HS-27A (cell line): ENCODE measurements at places on chromosomes 12 and 14.

- no peak for DNase-seq
These were observed 313.2 kb upstream of the DIO3 start for GRCh38 chr14:101247842-101248725.

DNA sequence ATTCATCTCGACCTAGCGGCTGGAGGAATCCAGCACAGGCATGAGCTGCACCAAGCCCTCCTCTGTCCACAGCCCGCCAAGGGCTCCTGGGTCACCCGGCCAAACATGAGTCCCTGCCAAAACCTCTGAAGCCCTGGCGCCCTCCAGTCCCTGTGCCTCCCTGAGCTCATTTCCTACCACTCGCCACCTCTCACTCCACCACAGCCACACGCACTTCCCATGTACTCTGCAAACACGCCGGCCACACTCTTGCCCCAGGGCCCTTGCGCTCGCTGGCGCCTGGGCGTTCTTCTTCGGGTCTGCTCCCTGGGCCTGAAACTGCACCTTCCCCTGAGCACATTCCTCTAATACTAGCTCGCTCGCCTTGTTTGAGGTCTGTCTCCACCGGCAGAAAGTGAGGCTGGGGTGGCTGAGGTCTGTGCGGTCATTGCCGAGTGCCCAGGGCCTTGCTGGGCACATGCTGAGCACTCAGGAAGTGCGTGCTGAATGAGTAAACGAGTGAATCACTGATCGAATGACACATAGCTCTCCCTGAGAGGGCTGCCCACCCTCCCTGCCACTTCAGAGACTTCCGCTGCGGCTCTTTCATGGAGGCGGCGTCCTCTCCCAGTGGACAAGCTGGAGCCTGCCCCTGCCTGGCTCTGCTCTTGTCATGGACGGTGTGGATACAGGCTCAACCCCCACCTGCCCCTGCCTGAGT, 33.7 kb upstream of the DLK1 start:
- DNase-seq: peak; percentile 79

DNA sequence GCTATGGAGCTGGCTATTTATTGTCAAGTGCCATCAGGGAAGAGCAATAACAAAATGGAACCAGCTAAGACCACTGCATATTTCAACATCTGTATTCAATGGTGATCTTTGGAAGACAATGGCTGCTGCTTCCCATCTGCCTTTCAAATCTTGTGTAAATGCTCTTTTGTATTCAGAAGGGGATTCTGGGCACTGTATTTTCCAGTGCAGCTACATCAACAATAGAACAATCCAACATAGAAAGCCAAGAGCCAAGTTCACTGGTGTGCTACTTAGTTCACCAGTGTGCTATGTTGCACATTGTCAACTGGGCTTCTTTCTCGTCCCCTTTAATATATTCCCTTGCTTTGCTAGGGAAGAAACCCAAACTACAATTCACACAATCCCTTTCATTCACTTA, 128.8 kb upstream of the OR4E1 start:
- DNase-seq: no peak

DNA sequence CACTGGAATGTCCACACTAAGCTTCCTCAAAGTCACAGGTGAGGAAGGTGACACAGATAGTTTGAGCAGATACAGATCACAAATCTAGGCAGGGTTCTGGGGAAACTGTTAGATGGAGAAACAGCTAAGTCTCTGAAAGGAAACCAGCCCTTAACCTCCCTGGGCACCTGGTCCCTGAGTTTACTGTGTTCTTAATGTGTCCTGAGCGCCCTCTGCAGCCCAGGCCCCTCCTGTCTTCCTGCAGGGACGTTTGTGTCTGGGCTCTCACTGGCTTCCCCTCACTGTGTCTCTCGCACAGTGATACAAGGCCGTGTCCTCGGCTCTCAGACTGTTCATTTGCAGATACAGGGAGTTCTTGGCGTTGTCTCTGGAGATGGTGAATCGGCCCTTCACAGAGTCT, 684.3 kb downstream of the TMEM121 start:
- DNase-seq: no peak

DNA sequence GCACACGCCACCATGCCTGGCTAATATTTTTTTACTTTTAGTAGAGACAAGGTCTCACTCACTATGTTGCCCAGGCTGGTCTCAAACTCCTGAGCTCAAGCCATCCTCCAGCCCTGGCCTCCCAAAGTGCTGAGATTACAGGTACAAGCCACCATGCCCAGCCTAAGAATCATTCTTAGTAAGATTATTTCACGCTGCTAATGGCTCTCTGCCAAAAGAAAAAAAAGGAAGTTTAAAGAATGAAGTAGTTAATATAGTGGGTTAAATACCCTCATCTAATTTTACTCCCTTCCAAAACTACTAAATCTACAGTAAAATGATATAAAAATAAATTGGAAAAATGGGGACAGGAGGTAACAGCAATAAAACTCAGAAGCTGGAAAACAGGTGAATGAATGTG, 2.6 kb downstream of the ETFRF1 start:
- DNase-seq: no peak

GRCh38 chr14:71289536-71289935, 382.3 kb downstream of the PCNX1 start:
- no peak for DNase-seq

DNA sequence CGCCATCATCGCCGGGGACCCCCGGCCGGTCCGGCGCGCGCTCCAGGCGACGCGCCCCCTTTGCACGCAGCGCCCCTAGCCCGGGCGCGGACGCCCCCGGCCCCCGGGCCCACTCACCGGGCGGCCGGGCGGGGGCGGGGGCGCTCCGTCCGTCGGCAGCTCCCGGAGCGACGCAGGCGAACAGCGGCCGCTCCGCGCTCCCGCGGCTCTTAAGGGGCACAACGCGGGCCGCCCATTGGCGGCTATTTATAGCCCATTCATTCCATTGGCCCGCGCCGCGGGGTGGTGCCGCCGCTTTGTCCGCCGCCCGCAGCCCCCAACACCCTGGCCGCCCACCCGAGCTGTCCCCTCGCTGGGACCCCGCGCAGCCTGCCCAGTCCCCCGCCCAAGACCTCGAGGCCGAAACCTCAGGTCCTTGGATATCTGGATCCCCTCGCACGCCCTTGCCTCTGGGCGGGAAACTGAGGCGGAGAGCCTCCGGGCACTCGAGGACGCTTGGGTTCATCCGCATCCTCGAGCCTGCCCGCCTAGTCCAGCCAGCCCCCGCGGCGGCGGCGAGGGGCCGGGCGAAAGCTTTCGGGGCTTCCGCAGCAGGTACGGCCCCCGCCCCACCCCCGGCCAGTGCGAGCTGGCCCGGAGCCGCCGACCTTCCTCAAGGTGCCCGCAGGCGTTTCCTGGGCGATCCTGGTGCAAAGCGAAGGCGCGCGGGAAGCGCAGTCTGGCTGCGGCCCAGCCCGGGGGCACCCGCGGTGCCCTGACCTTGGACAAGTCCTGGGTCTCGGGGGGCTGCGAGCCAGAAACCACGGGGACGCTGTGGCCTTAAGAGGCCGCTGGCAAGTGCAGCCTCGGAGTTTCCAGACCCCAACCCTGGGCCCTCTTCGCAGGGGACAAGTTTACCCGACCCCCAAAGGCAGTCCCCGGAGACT, at the start of gene CKB:
CKB (minus strand) TSS at position 182 of the 926 bp plus-strand sequence. CDS start 337 bp downstream, outside the sequence.
- no peak for DNase-seq

GRCh38 chr12:92933606-92934005, 4.5 kb upstream of the EEA1 start:
- no peak for DNase-seq

DNA sequence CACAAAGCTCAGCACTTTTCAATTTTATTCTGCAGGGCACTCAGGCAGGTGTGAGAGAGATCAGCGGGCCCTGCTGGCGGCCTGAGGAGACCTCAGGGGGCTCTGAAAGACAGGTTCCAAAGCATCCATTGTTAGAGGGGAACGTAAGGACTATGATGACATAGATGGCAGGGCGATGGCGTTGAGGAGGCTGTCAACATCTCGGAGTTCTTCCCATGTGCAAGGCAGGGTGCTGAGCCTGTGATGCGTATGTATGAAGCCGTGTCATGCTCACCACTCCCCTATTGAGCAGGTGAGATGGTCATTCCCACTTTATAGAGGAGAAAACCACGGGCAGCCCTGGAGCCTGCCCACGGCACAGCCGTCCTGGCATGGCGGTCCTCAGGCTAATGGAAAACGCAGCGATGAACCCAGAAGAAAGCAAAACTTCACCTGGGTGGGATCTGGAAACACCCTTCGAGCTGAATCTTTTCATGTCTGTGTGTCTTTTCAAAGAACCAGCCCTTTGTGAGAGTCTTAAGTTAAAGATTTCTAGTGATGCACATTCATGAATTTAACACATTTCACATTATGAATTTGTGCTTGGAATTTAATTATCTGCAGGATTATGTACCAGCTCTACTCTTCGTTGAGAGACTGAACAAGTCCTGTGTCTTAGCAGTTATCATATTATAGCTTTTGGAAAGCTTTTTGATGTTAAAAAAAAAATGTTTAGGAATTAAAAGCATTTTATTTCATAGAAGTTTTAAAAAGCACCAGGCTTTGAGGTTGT, 64.7 kb downstream of the RIMBP2 start:
- DNase-seq: no peak

- no peak for DNase-seq
These were observed 3.3 kb upstream of the MDM1 start for GRCh38 chr12:68335462-68335861.

- no peak for DNase-seq
These were observed 7.0 kb upstream of the CCT2 start for GRCh38 chr12:69578283-69578682.

GRCh38 chr12:4819654-4820053, 90.1 kb upstream of the KCNA1 start:
- no peak for DNase-seq

GRCh38 chr14:44963775-44964380, 1.9 kb downstream of the TOGARAM1 start:
- DNase-seq: no peak

DNA sequence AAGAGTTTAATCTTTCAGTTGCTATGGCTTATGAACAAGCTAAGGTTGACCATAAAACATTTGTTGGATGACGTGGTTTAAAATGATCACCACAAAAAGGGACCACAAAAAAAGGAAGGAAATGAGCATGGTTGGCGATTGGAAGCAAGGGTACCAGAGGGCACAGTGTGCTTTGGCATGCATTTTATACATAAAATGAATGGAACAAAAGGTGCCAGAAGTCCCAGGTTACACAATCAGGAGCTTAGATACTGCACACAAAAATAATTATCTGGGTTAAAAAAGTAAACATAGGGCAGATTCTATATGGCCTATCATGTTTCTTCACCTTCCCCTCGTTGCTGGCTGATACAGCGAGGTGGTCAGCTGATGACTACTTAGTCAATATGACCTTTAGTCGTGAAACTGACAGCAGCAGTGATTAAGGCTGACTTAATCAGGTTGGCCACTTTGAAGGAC, 50.7 kb downstream of the ZC3H14 start:
- DNase-seq: peak; percentile 66

DNA sequence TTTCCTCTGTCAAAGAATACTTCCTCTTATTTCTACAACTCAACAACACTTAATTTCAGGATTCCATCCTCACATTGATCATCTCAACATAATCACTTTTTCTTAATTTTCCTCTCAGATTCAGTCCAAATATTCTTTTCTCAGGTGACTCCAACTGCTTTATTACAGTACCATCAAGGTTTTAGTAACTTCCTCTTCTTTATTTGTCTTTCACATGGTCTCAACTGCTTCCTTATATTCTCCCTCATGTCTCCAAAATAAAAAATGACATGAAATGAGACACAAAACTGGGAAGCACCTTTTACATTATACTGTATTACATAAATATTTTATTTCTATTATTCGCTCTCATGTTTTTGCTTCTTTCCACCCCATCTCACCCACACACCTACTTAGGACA, 55.5 kb downstream of the PPP2R5E start:
- DNase-seq: no peak

- no peak for DNase-seq
These were observed 1.6 kb upstream of the HPD start for GRCh38 chr12:121860257-121860656.

- DNase-seq: no peak
These were observed 27.6 kb downstream of the TUBA1A start for GRCh38 chr12:49161092-49161795.

DNA sequence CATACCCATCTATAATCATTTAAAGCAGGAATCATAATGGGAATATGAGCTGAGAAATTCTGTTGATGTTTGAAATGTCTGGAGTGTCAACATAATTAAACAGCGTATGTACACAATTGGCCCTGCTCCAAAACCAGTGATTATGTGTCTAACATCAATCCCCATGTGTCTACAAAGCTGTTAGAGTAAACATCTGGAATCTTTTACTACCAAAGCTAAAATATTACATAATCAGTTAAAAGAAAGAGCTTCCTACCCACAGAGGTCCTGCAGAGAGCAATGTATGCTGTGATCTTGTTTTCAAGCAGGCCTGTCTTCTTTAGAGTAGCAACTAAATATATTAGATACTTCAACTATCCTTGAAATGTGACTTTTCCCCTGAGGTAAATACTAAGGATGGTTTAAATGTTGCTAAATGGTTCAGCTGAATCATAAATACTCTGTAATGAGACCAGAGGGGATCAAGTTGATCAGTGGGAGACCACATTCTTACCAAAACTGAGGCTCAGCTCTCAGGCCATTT, 74.3 kb downstream of the RASSF8 start:
- no peak for DNase-seq

GRCh38 chr12:102504280-102504679, 23.9 kb upstream of the IGF1 start:
- no peak for DNase-seq

- no peak for DNase-seq
These were observed 37.4 kb downstream of the NOC4L start for GRCh38 chr12:132181570-132182200.

DNA sequence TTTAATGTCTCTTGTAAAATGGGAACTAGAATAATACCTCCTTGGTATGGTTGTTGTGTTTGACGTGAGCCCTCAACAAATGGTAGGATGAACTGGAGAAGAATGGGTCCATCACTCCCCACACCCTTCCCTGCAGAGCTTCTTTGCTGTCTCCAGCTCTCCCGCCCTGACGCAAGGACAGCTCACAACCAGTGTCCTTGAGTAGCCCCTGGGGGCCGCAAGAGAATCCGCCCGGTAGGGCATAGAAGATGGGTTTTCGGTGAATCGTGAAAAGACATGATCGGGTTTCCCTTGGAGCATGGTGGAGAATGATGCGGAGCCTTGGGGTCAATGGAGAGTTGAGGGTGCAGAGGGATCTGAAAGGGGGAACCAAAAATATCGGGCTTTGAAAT, 6.1 kb upstream of the PAX9 start:
- no peak for DNase-seq

DNA sequence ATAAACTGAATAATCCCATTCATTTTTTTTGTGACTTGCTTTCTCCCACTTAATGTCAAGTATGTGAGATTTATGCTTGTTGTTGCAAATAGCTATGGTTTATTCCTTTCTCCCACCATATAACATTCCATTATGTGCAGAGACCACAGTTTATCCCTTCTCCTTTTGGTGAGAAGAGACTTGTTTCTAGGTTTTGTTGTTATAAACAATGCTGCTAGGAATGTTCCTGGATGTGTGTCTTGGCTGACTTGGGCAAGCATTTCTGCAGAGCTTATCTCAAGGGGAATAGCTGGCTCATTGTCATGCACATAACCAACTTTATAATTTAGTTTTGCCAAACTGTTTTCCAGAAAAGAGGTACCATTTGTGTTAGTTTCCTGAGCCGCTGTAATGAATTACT, 47.6 kb upstream of the PPP1CC start:
- DNase-seq: no peak

GRCh38 chr14:98217530-98217929, 1054.5 kb downstream of the BCL11B start:
- DNase-seq: no peak

GRCh38 chr14:43522901-43523300, 984.2 kb downstream of the FSCB start:
- no peak for DNase-seq

GRCh38 chr14:76253111-76253510, 101.4 kb downstream of the GPATCH2L start:
- DNase-seq: no peak
